ENCODE measurements at places on chromosomes 2 and 18.

- peak; percentile 52 for DNase-seq
These were observed 401.2 kb downstream of the GALR1 start for GRCh38 chr18:77650799-77651385.

GRCh38 chr18:3029215-3029952, 16.4 kb upstream of the LPIN2 start:
- DNase-seq: no peak

DNA sequence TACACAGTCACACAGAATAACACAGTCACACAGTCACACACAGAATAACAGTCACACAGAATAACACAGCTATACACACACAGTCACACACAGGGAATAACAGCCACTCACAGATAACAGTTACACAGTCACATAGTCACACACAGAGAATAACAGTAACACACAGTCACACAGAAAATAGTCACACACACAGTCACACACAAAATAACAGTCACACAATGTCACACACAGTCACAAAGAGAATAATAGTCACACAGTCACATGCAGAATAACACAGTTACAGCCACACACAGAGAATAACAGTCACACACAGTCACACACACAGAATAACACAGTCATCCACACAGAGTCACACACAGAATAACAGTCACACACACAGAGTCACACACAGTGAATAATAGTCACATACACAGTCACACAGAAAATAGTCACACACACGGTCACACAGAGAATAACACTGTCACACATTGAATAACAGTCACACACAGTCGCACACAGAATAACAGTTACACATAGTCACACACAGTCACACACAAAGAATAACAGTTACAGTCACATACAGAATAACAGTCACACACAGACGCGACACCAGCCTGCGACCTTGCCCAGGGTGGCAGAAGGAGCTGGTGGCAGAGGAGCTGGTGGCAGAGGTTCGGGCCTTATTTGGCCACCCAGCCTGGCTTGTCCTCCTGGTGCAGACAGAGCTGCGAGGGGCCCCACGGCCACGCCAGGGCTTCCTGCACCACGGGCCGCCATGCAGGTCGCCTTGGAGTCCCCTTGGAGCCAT, 51.3 kb downstream of the RAMP1 start:
- DNase-seq: no peak

DNA sequence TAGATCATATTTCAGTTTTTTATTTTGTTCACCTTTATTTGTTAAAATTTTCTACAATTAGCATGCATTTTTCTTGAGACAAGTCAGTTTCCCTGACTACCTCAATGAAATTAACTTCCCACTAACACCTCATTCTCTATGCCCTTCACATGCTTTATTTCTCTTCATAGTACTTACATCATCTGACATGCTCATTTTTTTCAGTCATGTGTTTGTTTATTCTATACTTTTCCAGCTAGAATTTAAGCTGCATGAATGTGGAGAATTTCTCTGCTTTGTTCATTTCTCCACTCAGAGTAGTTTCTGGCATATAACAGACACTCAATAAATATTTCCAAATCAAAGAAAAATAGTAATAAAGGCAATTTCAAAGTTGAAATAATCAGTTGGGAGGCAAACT, 78.9 kb upstream of the SCN7A start:
- no peak for DNase-seq

- DNase-seq: no peak
These were observed 1467.4 kb upstream of the NXPH2 start for GRCh38 chr2:140247451-140248195.

DNA sequence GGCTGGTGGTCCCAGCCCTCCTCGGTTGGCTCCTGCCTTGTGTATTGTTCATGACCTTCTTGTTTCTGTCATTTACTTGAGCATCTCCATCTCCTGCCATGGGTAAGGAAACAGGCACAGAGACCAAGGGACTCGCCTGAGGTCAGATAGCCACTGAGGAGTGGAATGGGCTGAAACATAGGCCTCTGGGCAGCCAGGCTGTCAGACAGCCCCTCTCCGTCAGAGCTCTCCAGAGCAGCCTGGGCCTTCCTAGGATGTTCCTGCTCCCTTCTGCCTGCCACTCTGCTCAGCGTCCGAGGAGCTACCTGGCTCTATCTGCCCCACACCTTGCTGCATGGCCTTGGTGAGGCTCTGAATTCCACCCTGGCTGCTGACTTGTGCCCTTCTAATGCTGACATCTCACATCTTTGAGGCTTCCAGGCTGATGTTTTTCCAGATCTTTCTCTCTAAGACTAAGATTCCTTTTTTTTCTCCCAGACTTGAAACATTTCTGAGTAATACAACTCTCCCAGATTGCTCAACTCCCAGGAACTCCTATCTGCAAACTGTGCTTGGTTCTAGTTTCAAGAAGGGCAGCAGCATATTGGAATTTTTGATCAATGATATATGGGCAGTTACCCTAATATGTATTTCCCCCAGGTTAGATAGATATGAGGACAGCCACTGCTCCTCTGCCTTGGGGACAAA, 67.7 kb downstream of the MCFD2 start:
- DNase-seq: no peak

DNA sequence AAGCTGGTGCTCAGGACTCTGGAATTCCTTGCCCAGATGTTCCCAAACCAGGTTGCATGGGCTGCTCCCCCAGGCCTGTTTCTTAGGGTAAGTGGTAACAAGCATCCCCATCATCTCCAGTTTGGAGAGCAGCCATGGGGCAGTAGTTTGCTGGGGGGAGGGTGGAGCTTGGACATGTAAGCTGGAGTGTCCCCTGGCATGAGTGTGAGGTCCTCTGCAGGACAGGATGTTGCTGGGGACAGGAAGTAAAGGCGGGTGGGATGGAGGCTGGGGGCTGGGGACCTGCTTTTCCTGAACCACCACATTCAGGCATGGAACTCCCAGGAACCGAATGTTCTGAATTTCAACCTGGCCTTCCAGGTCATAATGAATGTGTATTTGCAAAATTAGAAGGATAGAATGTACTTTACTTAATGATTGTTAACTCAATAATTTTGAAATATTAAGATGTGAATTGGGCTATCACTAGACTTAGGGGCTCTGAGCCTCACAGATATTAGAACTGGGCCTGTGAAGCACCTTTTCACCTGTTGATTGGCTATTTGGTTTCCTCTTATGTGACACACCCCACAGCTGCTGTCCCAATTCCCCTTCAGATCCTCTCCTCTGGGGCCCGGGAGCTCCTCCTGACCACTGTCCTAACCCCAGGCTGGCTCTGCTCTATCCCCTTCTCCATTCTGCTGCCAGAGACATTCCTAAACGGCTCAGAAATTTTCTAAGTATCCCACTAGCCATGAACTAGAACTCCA, 66.4 kb upstream of the EPAS1 start:
- no peak for DNase-seq
